Gastroesophageal sphincter (tissue), 4 donors: ENCODE measurements at places on chromosomes 13 and 19.

DNA sequence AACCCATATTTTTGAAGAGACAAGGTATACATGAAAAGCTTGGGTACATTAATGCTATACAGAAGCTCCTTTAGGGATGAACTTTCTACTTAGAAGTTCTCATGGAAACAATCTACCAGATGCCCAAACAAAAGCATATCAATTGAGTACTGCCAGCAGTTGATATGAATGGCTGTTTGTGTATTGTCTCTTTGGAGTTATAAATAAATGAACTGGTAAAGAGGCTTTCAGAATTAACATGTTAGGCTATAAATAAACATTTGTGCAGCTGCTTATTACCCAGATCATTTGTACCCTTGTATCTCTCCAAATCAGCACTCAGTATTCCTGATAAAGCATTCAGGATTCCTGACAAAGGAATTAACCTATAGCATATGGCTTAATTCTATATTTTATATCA lies 418.9 kb downstream of the FGF14 start:
- no peak for ATAC-seq

DNA sequence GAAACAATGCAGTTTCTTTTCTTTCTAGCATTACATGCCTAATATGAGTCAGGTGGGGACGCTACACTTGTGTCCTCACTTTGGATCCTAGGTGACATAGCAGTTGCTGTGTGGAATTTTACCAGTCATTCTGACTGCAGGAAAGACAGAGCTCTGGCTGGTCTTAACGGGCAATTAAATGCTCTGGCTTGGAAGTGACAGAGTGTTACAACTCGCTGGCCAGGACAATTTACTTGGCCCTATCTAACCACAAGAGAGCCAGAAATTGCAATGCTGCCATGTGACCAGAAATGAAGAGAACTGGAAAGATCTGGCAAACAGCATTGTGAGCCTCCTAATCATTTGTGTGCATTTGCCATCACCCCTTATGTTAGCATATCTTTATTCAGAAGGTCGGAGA lies 351.1 kb downstream of the DCT start:
- peak; percentile 90 for ATAC-seq

- ATAC-seq: no peak
These were observed 151.9 kb downstream of the PTPRS start for GRCh38 chr19:5188548-5189317.

- ATAC-seq: no peak
These were observed 185.4 kb downstream of the COL4A1 start for GRCh38 chr13:110121422-110122083.

DNA sequence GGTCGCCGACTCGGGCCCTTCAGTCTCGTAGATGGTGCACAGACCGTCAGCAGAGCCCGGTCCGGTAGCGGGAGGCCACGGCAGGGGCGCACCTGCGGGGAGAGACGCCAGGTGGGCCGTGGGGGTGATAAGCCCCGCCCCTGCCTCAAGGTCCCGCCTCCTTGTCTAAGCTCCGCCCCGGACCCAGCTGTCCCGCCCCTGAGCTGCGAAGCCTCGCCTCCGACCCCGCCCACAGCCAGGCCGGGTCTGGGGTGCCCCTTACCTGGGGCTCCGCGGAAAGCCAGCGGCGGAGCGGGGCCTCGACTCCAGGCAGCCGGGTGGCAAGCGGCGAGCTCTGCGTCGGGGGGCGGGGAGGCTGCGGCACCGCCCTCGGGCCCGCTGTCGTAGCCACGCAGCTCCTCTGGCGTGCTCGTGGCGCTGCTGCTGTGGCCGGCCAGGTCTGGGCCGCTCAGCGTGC lies 4.7 kb downstream of the PRR36 start:
- ATAC-seq: peak; percentile 55
